WTC11 (cell line): ENCODE measurements at places on chromosomes 12 and 14. TPM values are rescaled to one million over a fixed set of nuclear protein-coding genes. Genes with fewer than 3 reads are reported as not detected.

Gene GXYLT1
- 11.1 to 12.6 TPM (median 11.5 TPM) in 3 replicates for total RNA-seq

Gene PROX2
- total RNA-seq, result 0.04 to 0.27 TPM in 2 of 3 replicates, not detected in the other

Gene FOXN4
- total RNA-seq, result 0.37 to 0.92 TPM (median 0.66 TPM) in 3 replicates

Gene EPYC
- total RNA-seq, result not detected in 3 replicates

Gene PTPRR
- 0.46 to 0.69 TPM (median 0.60 TPM) in 3 replicates for total RNA-seq

Gene KRT3
- total RNA-seq, result not detected in 3 replicates

GRCh38 chr12:13001775-13002040 lies 1.6 kb upstream of the HEBP1 start:
- no peak for DNase-seq

GRCh38 chr12:13101821-13102375 lies 1.6 kb downstream of the GSG1 start:
- DNase-seq, result no peak

GRCh38 chr12:104213952-104214351 lies 1.6 kb upstream of the TXNRD1 start:
- no peak for DNase-seq

DNA sequence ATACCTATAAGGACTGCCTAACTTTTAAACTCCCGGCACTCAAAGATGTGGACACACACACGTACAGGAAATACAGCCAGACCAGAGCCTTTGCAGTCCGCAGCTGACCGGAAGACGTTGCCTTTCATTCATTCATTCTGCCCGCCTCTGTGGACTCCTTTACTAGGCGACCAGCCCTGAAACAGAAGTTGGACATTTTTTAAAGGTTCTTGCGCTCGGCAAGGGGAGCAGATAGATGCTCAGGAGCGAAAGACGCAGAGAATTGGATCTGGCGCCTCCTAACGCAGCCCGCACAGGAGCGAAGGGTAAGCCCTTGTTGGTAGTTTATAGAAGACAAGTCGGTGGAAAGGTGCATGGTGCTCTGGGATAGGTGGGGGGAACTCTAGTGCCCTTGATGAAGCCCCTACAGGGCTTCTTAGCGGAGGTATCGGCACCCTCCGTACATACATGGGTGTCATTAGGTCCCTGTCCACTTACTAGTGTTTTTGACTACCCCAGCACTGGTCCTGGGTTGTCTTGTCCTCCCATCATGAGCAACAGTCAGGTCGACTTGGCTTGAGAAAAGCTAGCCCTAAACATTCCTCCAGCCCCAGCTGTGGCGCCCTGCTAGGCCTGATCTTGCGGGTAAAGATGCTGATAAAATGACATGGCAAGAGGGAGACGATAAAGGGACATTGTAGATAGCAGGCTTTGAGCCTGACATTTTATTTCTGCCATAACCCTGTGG lies at the start of gene KDM2B:
Gene KDM2B, minus strand, starts transcription at position 65 of the 727 bp plus-strand sequence. CDS start 112 bp downstream, outside the sequence.
- no peak for DNase-seq

DNA sequence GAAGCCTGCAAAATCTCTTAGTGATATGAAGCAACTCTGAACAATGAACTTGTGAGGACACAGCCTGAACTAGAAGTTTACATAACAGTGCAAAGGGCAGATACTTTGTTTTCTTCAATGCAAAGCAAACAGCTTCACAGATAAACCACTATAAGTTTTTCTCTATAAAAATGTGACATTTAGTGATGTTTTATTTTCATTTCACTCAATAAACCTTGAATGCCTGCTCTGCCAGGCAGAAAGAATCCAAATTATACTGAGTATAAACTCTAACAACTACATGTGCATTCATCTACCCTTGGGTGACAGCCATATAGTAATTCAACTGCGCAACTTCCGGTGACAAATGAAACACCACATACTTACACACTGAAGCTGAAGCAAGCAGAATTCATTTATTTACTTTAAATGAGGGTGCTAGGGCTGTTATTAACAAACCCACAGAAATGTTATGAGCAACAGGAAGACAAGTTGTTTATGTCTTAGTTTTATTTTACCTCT lies 10.3 kb downstream of the DCP1B start:
- DNase-seq, result no peak

- peak; percentile 12 for DNase-seq
Measured at GRCh38 chr14:66143387-66144112, 342.6 kb upstream of the CCDC196 start.

GRCh38 chr12:122849352-122850047 lies 14.2 kb downstream of the HIP1R start:
- DNase-seq, result no peak

- no peak for DNase-seq
Measured at GRCh38 chr14:50736932-50737419, 68.9 kb upstream of the SAV1 start.

DNA sequence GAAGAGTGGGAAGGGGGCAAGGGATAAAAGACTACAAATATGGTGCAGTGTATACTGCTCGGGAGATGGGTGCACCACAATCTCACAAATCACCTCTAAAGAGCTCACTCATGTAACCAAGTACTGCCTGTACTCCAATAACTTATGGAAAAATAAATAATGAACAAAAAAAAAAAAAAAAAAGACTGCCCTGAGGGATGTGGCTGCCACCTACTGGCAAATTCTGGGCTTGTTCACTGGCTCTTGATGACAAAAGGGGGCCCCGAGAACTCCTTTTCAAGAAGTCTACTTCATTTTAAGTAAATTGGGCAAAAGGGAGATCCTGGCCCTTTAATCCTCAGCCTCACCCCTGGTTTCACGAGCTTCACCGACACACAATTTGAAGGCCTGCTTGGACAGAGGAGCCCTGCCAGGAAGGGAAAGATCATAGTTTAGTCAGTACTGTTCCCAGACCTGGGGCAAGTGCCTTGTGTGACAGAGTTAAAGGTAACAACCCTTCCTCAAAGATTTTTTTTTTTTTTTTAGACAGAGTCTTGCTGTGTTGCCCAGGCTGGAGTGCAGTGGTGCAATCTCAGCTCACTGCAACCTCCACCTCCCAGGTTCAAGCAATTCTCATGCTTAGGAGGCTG lies 26.1 kb upstream of the STAC3 start:
- peak; percentile 46 for DNase-seq

- DNase-seq, result no peak
Measured at GRCh38 chr12:51886021-51886710, 1.7 kb upstream of the ANKRD33 start.

GRCh38 chr12:9786726-9787717 lies 26.3 kb upstream of the CD69 start:
- DNase-seq, result no peak

GRCh38 chr14:96762650-96763049 lies 34.5 kb upstream of the VRK1 start:
- no peak for DNase-seq
